ENCODE measurements at places on chromosomes 5 and 9. TPM values are rescaled to one million over a fixed set of nuclear protein-coding genes. Genes with fewer than 3 reads are reported as not detected.

DNA sequence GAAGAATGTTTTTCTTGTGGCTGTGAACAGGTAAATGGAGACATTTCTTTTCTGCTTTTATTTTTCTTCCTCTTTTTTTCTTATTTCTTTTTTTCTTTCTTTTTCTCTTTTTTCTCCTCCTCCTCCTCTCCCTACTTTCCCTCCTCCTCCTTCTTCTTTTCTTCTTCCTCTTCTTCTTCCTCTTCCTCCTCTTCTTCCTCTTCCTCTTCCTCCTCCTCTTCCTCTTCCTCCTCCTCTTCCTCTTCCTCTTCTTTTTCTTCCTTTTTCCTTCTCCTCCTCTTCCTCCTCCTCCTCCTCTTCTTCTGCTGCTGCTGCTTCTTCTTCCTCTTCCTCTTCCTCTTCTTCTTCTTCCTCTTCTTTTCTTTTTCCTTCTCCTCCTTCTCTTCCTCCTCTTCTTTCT is 65.3 kb upstream of the NTRK2 start:
- DNase-seq, result no peak
- no peaks in the 10 kb centered on the region for H3K4me1 ChIP-seq
- peaks cover 9% of the 10 kb centered on the region for H3K27me3 ChIP-seq
- H3K4me3 ChIP-seq, result no peak overlapping the region

The SOHLH1 gene
- not detected for total RNA-seq

The RLN1 gene
- 0.91 TPM for total RNA-seq

- H3K4me1 ChIP-seq, result peaks cover 20% of the 10 kb centered on the region
- no peaks in the 10 kb centered on the region for H3K36me3 ChIP-seq
These were observed 159.2 kb upstream of the RAI14 start for GRCh38 chr5:34496701-34497469.

DNA sequence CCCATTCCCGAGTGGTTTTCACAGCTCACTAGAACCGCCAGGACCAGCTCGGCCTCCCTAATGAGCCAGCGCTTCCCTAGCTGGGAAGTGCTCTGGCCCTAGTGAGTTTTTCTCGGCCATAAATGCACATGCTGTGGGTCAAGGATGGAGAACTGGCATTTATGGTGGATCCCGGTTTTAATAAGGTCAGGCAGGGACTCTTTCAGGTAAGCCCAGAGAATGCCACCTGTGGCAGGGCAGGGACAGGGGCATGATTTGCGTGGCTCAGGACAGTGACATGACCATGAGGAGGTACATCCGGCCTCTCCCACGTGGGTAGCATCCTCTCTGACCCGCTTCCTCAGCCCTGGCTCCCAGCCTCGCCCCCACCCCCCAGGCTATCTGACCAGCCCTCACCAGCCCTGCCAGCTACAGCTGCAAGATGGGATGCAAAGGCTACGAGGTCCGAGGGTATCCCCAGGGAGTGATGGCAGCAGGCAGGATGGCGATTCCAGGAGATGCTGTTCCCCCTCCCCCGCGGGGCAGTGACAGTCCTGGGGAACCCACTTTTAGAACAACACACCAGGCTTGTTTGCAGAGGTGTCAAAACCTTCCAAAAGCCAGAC is 60.3 kb upstream of the ADAMTS2 start:
- no peak for DNase-seq
- no peaks in the 10 kb centered on the region for H3K36me3 ChIP-seq
- peaks cover 10% of the 10 kb centered on the region for H3K27me3 ChIP-seq
- no peaks in the 10 kb centered on the region for H3K4me1 ChIP-seq
- H3K27ac ChIP-seq, result no peak overlapping the region
- H3K4me3 ChIP-seq, result no peak overlapping the region

- H3K36me3 ChIP-seq, result no peaks in the 10 kb centered on the region
- H3K4me3 ChIP-seq, result no peak overlapping the region
- peaks cover 16% of the 10 kb centered on the region for H3K27me3 ChIP-seq
- no peak for DNase-seq
- H3K27ac ChIP-seq, result no peak overlapping the region
These were observed 106.1 kb downstream of the IRX1 start for GRCh38 chr5:3701694-3702093.

DNA sequence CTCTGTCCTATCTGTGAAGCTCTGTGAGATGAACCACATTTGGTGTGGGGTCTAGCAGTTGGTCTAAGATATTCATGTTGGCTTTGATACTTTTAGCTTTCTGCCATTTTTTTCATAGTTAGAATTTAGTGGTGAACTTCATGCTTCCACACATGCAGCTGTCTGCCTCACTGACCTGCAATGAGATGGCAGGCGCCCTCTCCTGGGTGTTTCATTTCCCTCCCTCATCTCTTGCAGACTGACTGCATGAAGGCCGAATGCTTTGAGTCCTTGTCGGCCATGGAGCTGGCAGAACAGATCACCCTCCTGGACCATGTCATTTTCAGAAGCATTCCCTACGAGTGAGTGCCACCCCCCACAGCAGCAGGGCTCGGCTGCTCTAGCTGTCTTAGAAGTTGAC is 26.1 kb upstream of the CKMT2 start:
- H3K4me1 ChIP-seq, result peaks cover 4% of the 10 kb centered on the region
- no peak overlapping the region for H3K27ac ChIP-seq
- H3K27me3 ChIP-seq, result no peaks in the 10 kb centered on the region
- DNase-seq, result no peak
